ENCODE measurements at places on chromosomes 12 and 14.

GRCh38 chr14:68536018-68536410, 256.9 kb downstream of the ZFP36L1 start:
- no peak for DNase-seq

DNA sequence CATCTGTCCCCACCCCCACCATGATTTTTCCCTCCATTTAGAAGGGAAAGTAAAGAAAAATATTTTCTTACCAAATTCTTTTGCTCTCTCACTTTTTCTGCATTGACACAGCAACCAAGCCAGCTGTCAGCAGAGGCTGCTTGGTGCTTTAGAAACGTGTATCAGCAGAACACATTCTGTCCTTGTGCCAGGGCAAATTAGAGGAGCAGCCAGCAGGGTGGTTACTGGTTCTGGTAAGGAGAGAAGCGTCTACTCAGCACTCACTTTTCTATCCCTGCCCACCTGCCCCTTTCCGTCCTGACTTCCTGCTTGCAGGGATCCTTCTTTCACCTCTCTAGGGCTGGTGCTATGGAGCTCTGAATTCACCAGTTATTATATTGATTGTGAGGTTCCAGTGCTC, 327.5 kb upstream of the PDE3A start:
- no peak for DNase-seq

DNA sequence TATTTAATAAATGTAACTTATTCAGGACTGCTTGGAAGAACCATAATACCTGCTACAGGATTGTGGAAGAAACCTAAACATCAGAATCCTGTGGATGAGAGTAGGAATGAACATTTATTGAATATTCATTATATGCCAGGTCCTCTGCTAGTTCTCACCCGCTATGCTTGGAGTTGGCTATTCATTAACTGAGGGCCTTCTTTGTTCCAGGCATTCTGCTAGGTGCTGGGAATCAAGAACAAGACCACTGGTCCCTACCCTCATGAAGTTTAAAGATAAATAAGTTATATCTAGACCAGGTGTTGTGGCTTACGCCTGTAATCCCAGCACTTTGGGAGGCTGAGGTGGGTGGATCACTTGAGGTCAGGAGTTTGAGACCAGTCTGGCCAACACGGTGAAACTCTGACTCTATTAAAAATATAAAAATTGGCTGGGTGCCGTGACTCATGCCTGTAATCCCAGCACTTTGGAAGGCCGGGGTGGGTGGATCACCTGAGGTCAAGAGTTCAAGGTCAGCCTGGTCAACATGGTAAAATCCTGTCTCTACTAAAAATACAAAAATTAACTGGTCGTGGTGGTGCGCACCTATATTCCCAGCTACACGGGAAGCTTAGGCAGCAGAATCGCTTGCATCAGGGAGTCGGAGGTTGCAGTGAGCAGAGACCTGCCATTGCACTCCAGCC, 3.8 kb upstream of the TULP3 start:
- DNase-seq, result no peak

DNA sequence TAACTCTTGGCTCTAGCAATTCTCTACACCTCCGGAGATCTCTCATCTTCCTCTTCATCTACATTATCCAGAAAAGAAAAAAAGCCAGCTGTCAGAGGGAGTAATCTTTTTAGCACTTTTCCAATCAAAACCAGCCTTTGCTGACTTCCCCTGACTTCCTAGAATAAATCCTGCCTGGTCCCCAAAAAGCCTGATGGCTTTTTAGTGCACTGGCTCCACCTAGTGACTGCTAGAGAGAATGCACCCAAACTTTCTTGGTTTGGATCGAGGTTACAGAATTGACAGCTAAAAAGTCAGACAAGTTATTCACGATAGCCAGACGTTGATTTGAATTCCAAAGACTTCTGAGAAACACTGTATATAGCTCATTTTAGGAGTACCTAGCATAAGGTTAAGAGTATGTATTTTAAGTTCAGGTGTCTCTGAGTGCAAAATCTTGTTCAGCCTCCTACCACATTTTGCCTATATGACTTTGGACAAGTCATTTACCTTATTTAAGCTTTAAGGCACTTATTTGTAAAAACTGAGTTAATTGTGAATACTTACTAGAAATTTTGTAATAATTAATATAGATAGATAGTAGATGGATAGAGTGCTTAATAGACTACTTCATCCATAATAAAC, 185.7 kb upstream of the GRIN2B start:
- DNase-seq, result peak; percentile 63

- DNase-seq, result no peak
Observed at GRCh38 chr14:26339381-26339780, 258.5 kb downstream of the NOVA1 start.

GRCh38 chr12:6753772-6754356, 923 bp upstream of the MLF2 start:
- peak; percentile 92 for DNase-seq

DNA sequence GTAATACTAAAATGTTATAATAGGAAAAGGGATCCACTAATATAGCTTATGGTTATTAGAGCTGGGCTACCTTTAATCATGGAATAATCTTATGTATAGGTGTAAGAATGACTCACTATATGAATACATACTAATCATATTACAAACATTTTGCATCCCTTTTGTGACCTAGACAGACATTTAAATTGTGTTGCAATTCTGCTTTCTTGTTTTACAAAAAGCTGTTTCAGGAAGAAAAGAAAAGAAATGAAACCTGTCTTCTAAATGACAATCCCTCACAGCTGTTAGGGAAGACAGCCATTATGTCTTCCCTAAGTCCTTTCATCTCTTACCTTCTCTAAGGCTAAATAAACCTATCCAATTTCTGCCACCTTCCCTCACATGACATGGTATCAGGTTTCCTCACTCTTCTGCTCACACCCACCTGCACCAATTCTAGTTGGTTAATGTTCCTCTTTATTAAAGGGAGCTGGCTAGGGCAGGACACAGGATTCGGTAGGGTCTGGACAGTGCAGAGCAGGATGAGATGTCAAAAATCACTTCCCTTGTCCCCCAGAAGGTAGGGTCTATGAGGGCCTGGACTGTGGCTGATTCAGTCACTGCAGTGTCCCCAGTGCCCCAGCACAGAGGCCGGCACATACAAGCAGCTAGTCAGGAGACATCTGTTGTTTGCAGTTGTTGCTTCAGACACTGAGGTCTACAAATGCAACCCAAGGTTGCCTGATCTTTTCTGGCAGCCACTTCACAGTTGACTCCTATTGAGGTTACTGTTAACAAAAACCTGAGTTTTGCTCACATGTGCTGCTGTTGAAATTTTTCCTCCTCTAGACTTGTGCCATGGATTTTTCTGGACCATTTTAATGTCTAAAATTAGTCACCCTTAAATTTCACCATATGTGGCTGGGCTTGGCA, 3.7 kb downstream of the DHRS7 start:
- no peak for DNase-seq

DNA sequence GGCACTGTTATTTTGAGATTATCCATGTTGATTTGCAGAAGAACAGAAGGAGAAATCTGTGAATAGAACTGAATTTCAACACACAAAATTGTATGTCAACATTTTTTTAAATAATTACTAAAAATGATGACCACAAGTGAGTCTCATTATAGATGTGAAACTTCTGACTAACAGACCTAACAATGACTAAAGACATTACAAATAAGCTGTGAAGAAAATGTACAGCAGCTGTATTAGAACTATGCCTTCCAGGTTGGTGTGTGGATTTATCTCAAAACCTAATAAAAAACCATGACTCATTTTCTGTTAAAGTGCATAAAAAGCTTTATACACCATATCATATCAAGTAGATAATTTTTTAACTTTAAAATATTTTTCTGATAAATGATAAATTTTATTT, 22.5 kb upstream of the FOXG1 start:
- no peak for DNase-seq

DNA sequence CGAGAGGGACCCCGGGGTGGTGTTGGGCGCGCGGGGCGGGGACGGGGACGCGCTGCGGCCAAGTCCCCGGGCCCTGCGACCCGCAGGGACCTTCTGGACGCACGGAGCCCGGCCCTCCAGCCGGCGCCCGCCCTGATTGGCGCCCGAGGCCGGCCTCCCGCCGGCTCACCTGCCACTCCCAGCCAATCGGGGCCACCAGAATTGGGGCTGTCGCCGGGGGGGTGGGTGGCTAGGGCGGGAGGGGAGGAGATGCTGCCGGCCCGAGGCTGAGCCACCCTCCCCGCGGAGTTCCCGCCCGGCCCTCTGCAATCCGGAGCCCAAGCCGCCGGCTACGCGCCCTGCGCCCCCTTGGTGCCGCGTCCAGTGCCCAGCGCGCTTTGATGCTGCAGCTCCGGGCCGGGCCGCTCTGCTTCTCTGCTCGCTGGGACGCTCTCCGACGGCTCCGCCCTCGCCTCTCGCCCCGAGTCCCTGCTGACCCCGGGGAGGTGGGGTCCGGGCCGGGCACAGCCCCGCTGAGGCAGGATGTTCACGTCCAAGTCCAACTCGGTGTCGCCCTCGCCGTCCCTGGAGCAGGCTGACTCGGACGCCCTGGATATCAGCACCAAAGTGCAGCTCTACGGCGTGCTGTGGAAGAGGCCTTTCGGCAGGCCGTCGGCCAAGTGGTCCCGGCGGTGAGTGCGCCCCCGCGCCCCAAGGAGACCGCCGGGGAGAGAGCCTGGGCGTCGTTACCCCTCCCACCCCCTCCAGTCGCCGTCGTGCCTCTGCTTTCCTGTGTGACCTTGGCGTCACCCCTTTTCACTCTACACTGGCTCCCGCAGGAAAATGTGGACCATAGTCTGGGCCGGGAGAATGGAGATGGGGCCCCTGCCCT, at the start of gene PLEKHD1:
PLEKHD1 (plus strand) TSS at position 285 of the 871 bp plus-strand sequence; CDS start at position 523, 238 bp downstream.
- no peak for DNase-seq

DNA sequence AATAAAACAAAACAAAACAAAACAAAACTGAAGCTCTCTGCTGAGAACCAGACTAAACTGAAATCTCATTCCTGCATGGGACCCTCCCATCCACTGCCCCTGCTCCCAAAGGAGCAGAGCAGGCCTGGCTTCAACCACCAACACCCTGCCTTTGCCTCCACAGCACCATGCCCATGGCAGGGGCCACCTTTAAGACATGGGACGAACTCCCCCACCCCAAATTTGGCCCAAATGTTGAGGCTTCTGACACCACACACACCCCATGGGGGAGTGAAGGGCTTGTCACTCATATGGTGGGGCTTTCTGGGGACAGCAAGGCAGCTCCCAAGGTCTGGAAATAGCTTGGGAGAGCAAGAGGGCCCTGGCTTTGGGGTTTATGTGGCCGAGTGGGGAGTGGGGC, 177.2 kb downstream of the KIF26A start:
- no peak for DNase-seq

DNA sequence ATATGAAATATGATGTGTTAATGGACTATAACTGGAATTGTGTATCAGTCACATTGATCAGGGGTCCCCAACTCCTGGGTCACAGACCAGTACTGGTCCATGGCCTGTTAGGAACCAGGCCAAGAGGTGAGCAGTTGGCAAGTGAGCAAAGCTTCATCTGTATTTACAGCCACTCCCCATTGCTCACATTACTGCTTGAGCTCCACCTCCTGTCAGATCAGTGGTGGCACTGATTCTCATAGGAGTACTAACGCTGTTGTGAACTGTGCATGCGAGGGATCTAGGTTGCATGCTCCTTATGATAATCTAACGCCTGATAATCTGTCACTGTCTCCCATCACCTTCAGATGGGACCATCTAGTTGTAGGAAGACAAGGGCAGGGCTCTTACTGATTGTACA, 72.3 kb downstream of the CDK17 start:
- no peak for DNase-seq

DNA sequence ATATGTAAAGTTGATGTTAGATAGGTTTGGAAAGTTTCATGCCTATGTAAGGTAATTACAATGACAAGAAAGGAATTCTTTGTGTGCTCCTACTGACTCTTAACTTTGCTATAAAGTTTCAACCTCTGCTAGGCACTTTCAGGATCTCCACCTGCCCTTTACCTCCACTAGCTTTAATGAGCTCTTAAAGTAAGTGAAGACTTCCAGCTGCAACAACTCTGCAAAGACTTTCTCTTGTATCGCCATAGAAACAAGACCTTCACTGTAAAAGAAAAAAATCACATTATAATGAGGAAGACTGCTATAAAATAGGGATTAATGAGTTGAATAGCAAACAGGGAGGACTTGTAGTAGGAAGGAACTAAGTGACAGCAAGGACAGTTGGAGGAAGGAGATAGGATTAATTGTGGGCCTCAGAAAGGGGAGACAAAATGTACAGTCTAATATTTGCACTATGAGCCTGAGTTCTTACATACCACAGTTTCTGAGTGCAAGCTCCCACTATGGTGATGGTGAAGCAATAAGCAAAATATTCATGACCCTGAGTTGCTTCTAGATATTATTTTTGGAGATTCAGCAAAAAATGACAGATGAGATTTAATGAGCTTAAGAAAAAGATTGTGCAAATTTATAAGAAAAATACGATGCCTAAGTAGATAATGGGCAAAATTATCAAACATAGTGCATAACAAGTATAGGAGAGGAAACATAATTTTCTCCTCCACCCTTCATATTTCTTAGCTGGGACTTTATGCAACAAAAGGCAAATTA, 66.7 kb downstream of the DHRS2 start:
- DNase-seq, result no peak

- no peak for DNase-seq
Observed at GRCh38 chr14:63951429-63951828, 98.6 kb downstream of the SYNE2 start.

- peak; percentile 84 for DNase-seq
Observed at GRCh38 chr14:69574263-69574953, at the start of gene CCDC177. CCDC177 (minus strand) TSS chr14:69574871; CDS start chr14:69573622, 1,249 bp downstream.

GRCh38 chr12:112986291-112986800, 8.0 kb downstream of the OAS2 start:
- no peak for DNase-seq

DNA sequence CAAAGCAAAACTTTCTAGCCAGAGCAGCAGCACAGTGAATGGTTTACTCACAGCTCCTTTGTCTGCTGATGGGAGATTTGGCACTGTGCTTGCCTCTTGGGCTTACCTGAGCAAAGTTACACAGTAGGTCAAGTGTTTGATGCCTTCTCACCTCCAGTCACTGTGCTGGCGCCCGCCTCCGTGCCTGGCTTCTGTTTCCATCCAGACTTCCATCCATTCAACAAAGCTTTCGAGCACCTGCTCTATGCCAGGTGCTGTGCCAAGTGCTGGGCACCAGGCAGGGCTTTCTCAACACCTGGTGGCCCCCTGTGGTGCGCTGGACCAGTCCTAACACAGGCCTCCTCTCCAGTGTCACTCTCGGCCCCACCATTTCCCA, 199.2 kb upstream of the EEA1 start:
- DNase-seq, result no peak

GRCh38 chr12:15278816-15279658, 43.3 kb upstream of the PTPRO start:
- no peak for DNase-seq

DNA sequence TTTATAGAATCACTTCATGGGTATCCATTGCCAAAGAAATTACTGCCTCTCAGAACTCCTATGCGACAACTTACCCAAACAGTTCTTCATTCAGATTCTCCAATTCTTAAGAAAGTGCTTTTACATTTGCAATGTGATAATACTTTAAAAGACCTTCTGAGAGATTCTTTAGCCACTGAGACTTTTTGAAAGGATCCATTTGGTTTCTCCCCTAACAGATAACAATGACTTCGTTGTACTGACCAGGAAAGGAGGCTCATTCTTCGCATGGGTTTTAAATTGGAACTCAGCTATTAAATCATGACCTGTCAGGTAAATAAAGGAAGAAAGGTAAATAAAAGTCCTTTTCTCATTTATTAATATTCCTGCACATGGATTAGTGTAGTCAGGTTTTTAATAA, 14.8 kb downstream of the ITPR2 start:
- no peak for DNase-seq

GRCh38 chr14:70981000-70981952, 74.0 kb downstream of the PCNX1 start:
- DNase-seq, result no peak

Data from mesothelial cell of epicardium (in vitro differentiated cells).